ENCODE measurements at places on chromosomes 6 and 20.

- DNase-seq: no peak
These were observed 899.4 kb upstream of the FLRT3 start for GRCh38 chr20:15236812-15237211.

- DNase-seq: no peak
These were observed 238.7 kb upstream of the SOX4 start for GRCh38 chr6:21354805-21355238.

DNA sequence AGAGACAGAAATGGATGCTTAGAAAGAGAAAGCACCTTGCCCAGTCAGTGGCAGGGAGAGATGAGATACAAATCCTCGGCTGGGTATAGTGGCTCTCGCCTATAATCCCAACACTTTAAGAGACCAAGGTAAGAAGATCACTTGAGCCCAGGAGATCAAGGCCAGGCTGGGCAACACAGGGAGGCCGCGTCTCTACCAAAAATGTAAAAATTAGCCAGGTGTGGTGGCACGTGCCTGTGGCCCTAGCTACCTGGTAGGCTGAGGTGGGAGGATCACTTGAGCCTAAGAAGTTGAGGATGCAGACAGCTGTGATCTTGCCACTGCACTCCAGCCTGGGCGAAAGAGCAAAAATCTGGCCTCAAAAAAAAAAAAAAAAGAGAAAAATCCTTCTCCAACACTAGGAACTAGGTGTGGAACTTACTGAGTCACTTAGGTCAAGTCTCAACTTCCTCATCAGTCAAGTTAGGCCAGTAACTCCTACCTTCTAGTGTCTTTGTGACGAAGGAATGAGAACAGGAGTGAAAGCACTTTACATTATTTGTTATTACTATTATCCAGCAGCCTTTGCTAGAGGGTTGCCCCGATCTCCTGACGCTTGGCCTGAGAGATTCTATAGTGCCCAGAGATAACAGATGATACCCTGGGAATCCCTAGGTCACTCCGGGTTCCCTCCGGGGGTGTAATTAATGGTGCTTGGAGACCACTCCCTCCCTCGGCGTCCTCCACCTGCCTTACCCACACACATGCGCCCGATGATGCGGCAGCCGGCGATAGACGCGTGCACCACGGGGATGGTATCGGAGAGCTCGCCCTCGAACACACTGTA, 918 bp downstream of the EIF6 start:
- DNase-seq: no peak

DNA sequence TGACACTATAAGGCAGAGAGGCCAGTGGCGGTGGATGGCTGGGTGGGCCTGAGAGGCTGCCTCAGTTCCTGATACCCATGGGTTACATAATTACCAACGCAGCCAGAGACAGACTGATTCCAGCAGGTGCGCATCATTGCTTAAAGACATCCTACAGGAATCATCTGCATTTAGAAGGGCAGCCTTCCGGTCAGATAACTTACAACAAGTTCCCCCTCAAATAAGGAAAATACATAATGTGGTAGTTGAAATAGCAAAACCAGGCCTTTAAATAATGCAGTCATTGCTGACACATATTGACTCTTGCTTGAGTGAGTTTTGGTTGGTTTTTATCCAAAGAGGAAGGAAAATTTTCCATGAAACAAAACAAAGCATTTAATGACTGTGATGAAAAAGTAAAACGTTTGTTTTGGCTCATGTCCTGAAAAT, 81.9 kb downstream of the SIM1 start:
- no peak for DNase-seq

DNA sequence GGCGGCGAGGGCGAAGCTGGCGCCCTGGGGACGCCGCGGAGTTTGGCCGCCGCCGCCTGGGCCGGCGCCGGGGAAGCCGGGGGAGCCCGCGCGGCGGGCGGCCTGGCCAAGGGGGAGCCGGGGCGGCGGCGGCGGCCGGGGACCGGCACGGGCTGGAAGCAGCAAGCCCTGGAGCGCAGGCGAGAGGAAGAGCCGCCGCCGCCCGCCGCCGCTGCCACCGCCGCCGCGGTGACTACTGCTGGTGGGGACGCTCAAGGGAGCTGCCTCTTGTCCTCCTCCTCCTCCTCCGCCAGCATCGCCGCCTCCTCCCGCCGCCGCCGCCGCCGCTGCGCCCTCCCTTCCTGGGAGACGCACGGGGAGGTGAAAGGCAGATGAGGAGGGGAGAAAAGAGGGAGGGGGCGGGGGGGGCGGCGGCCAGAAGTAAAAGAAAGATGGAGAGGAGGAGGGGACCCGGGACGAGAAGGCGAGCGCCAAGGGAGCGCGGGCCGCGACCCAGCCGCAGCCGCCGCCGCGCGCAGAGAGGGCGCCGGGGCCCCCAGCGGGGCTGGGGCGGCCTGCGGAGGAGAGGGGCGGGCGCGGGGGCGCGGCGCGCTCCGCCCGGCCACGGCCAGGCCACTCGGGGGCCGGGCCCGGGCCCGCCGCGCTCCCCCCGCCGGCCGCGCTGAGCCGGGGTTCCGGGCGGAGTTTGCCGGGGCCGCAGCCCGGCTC, 846 bp downstream of the PDE10A start:
- DNase-seq: no peak

- no peak for DNase-seq
These were observed 14.5 kb downstream of the COL9A3 start for GRCh38 chr20:62831361-62831788.

DNA sequence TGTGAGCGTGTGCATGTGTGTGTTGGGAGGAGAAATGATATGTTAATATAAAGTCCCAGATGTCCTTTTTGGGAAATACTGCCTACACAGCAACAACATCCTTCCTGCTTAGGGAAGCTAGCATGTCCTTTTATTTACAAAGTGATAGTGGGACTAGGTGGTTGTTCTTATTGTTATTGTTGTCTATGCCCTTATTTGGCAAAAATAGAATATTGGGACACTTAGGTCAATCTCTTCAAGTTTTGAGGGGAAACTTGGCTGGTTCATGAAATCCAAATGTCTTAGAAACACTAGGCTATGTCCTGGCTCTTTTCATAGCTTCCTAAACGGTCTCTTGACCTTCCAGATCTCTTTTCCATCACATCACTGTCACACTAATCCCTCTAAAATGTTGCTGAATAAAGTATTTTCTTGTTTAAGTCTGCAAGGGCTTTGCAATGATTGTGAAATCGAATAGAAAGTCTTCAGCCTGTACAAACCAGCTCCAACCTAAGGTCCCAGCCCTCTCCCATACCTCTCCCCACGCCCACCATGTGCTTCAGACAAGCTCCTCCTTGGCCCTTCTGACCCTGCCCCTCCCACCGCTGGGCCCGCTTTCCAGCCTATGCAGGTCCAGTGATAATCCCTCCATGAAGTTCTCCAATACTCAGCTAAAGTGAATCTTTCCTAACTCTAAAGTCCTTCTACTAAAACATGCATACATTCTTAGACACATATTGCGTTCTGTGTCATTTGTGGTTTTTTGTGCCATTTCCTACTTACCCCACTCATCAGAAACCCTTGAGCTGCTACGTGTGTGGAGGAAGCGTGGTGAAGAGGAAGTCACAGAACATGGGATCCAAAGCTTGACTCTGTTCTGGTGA, 205.1 kb downstream of the LY86 start:
- no peak for DNase-seq

GRCh38 chr6:63795826-63796225, 160.2 kb downstream of the PHF3 start:
- DNase-seq: no peak

DNA sequence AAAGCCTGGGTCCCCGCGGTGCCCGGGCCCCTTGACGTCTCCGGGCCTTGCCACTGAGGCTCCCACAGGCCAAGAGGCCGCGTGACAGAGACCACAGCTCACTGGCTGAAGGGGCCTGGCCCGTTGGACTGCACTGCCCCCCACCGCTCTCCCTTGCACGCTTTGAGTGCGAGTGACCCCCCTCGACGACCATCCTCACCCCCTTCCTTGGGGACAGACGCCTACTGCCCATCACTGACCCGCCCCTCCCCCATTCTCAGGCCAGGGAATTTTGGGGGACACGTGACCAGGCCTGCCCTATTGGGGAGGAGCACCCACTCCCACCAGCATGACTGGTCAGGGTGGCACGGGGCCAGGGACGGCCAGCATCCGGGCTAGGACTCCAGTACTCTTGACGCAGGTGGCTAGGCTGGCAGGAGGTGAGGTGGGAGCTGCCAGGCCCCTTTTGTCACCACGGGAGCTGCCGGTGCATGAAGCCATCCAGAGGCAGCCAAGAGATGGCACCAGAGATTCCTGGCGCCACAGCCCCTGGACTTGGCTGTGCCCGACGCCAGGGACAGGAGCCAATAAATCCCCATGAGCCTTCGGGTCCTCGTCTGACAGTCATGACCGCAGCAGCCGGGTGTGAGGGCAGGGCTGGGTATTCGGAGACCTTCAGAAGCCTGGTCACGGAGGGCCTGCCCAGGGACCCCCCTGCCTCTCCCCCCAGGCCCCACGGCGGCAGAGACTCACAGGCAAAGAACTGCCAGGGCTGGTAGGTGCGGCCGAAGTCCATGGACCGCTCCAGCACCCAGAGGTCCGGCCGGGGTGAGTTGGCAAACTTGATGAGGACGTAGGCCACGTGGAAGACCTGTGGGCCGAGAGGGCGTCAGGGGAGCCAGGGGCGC, 14.5 kb downstream of the LAMA5 start:
- DNase-seq: no peak

DNA sequence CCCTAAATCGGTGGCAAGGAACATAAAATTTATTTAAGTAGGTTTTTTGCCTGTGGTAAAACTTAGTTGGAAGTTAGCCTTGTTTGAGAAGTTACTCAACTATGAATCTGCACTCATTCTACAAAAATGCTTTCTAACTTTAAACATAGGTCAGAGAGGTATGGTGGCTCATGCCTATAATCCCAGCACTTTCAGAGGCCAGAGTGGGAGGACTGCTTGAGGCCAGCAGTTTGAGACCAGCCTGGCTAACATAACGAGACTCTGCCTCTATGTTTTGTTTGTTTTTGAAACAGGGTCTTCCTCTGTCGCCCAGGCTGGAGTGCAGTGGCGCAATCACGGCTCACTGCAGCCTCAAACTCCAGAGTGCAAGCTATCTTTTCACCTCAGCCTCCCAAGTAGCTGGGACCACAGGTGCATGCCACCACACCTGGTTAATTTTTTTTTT, 16.2 kb downstream of the USP49 start:
- DNase-seq: no peak

GRCh38 chr20:21693322-21693721, 12.1 kb upstream of the PAX1 start:
- no peak for DNase-seq

GRCh38 chr20:18588574-18588933, 700 bp downstream of the DTD1 start:
- DNase-seq: no peak

DNA sequence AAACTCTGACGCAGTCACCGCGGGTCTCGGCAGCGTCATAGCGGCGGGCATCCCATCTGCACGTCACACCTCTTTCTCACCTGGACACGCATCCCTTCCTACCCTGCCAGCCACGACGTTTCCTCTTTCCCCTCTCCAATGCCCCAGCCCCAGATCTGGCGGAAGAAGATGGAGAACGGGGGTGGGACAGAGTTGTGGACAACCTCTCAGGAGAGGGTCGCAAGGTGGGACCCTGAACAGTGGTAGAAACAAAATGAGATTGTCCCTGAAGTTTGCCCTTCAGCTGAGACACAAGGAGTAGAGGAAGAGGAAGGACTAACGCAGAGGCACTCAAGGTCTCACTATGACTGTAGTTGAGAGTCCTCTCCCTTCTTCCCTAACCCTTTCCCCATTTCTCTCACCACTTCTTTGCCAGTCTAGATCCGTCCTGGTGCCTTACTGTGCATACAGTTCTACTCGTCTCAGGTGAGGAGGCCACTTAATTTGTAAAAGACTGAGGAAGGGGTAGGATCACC, 562 bp downstream of the TRIM39 start:
- DNase-seq: no peak

GRCh38 chr20:16064989-16065707, 508.1 kb downstream of the KIF16B start:
- no peak for DNase-seq

- DNase-seq: no peak
These were observed 231.3 kb upstream of the MARCKS start for GRCh38 chr6:113625850-113626249.

DNA sequence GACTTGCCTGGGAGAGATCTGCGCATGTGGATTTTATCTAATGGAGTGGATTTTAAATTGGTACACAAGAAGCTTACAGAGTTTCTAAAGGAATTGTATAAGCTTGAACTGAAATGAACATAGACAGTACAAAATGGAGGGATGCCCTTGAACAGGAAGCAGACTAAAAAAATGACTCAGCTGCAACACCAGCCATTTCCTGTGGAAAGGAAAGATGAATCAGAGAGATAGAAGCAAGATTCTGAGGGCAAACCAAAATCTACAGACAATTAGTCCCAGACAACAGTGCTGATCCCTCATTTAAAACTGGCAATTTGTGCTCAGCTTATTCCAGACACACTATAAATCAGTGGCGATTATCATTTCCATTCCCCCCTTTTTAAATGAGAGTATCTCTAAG, 114.6 kb upstream of the TCF21 start:
- no peak for DNase-seq

GRCh38 chr6:143980921-143981320, 27.1 kb downstream of the PLAGL1 start:
- DNase-seq: no peak

DNA sequence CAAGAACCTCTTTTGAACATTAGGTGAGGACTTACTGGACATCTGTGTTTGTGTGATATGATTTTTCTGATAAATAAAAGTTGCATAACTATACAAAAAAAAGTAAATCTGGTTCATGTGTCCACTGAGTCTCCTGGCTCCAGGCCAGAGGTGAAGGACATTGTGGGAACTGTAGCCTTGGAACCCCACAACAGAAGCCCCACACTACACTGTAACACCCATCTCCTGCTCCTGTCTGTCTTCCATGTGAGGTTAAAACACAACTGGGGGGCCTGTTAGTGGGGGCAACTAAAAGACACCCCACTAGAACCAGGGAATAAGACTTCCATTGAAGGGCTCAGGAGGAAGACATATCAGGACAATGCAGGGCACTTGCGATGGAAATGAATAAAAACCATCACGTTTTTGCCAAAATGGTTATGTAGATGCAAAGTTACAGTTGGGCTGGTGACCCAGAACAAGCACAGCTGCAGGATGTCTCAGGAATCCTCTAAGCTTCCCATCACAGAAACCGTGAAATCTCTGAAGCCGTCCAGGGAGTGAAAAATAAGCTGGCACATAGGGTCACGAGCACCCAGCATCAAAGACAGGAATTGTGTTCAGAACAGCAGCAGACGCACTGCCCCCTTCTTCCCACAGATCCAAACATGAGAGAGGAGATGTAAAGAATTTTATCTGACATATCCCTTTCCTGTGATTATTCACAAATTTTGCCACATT, 36.7 kb upstream of the PCSK2 start:
- DNase-seq: no peak

GRCh38 chr6:25330796-25331685, 51.9 kb downstream of the CARMIL1 start:
- no peak for DNase-seq

- DNase-seq: peak; percentile 66
These were observed 110.8 kb upstream of the MLN start for GRCh38 chr6:33914645-33915044.

DNA sequence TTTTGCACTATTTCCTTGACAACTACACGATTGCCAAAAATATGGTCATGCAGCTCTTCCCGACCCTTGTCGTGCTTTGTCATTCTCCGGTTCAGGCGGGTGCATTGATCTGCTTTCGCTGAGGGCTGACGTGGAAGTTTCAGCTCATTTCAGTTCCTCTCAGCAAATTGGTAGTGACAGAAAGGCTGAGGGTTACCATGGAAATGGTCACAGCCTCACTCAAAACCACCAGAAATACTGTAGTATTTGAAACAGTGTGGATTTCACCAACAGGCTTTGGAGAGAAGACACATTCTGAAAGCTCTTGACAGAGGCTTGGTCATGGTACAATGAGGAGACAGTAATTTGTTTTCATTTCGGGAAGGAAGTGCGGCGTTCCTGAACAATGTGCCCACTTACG, 99.7 kb upstream of the EXOC2 start:
- DNase-seq: no peak

All from activated CD8-positive, alpha-beta T cell treated with anti-CD3 and anti-CD28 coated beads, Interleukin-2, amount 10 ng/mL, durations not matched to agents 7 days and 5 days (primary cell).